Frontal cortex (tissue), 4 donors: ENCODE measurements at places on chromosomes 4 and X. TPM values are rescaled to one million over a fixed set of nuclear protein-coding genes. Genes with fewer than 3 reads are reported as not detected.

Gene MAP7D2
- 11.4 TPM for total RNA-seq

Gene ASMT
- 0.41 TPM for total RNA-seq

GRCh38 chrX:29652484-29652883 is 562.9 kb upstream of the MAGEB2 start:
- no peak for DNase-seq

GRCh38 chr4:89336818-89337420 is 29.3 kb upstream of the GPRIN3 start:
- DNase-seq: no peak

Gene CDKL2
- 60.7 TPM for total RNA-seq

DNA sequence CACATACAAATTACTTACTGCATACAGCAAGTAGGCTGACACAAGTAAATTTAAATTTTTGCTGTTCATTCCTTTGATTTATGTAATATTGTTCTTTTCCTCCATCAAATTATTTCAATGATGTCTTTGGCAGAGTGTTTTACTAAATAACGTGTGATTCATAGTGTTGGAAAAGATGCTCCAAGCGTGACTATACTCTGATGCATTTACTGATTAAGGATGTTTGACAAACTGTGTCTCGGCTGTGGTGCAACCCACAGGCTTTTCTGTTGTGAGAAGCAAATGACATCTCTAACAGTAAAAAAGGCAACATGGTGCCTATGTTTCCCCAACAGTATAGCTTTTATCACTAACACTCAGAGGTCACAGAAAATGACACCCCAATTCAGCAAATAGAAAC is 540.9 kb downstream of the PPP4R3C start:
- no peak for DNase-seq

DNA sequence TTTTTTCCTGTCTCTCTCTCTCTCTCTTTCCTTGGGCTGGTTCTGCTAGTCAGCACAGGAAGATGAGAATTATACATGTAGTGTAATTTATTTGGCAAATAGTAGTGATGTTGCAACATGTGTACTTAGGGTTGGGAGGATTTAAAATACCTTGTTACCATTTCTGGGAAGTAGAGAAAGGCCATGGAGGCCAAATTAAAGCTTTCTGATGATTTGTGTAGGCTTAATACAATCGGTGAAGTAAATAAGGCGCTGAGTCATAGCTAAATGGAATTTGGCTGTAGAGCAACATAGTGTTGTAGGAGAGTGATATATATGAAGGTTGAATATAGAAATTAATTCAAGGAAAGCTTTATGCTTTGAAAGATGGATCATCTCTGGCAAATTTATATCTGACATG is 295.3 kb downstream of the GRID2 start:
- no peak for DNase-seq

DNA sequence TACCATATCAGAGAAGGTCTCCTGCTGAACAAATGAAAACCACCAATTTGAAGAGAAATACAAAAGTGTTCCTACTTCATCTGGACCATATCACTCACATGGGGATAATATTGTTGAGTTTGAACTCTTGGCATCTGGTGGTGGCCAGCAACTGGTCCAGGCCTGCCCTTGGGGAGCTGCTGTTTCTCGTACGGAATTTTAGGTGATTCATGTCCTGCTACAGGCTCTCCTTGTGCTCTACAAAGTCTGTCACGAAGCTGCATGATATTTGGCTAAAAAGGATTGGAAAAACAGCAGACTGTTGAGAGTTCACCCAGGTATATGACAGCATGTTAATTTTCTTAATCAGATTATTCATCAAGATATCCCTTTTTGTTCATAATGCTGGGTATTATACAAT is 42.2 kb downstream of the SEC31A start:
- no peak for DNase-seq
